Naive thymus-derived CD8-positive, alpha-beta T cell (primary cell): ENCODE measurements at places on chromosomes 7 and 10. TPM values are rescaled to one million over a fixed set of nuclear protein-coding genes. Genes with fewer than 3 reads are reported as not detected.

NCF1 gene
- polyA plus RNA-seq = 11.6 TPM

DNA sequence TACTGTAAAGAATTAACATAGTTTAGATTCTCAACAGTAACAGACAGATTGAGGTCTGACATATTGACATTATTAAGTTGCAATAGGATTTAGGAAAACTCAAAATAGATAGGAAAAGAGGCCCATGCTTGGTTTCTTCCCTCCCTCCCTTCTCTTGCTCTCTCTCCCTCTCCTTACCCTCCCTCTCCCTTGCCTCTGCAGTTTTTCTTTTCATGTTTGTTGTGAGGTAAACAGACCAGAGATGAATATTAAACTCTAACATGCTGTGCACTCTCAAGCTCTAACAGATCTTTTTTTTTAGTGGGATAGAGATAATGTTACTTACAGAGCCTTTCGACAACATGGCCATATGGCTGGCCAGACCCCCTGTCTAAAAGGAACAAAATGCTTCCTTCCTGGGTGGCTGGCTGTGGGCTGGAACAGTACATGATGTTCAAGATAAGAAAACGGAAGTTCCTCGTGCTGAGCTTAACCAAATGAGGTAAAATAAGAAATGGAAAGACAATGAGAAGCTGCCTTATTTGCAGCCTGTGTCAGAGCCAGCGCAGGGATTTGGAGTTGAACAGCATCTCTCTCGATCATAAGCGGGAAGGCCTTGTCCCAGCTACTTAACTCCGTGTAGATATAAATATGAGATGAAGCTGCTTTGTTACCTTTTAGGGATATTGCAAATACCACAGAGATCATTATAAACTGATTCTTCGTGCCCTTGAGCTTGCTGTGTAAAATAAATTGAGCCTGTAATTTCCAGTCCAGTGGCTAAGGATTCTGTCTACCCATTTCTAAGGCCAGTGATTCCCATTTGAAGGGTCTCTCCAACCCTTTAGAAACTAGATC, 391.9 kb upstream of the NPVF start:
- peaks cover 5% of the 10 kb centered on the region for H3K36me3 ChIP-seq
- peak overlapping the region; percentile 78 for H3K4me3 ChIP-seq
- peak overlapping the region; percentile 88 for H3K27ac ChIP-seq
- no peaks in the 10 kb centered on the region for H3K27me3 ChIP-seq
- peaks cover 61% of the 10 kb centered on the region for H3K4me1 ChIP-seq
- DNase-seq = no peak

- no peaks in the 10 kb centered on the region for H3K36me3 ChIP-seq
- no peak for DNase-seq
- no peak overlapping the region for H3K4me3 ChIP-seq
- no peak overlapping the region for H3K27ac ChIP-seq
Observed at GRCh38 chr10:59279991-59280505, 82.3 kb downstream of the FAM13C start.

DNA sequence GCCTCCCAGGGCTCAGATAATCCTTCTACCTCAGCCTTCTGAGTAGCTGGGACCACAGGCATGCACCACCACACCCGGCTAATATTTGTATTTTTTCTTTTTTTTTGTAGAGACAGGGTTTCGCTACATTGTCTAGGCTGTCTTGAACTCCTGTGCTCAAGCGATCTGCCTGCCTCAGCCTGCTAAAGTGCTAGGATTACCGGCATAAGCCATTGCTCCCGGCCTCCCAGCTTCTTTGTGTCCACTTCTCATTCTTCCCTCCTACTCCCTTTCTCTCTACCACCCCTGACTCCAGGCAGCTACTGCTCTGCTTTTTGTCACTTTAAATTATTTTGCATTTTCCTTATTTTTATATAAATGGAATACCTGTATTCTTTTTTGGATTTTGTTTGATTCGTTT, 83.4 kb downstream of the PALS2 start:
- H3K4me1 ChIP-seq = peaks cover 14% of the 10 kb centered on the region
- H3K27me3 ChIP-seq = no peaks in the 10 kb centered on the region
- H3K36me3 ChIP-seq = peaks cover 28% of the 10 kb centered on the region

DNA sequence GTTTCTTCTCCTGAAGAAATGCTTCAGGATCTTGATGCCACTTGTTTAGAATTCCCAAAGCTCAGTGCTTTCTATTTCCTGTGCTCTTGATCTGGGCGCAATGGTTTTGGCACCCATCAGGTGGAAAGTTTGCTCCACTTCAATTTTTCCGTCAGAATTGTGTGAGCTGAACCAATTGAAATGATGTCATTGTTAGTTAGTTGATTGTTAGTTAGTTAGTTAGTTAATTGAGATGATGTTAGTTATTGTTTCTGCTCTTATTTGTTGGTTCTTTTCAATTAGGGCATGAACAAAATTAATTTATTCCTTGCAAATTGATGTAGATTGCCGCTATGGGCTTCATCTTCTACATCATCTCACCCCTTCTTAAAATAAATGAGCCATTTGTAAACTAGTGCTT, 252.6 kb downstream of the BAMBI start:
- H3K36me3 ChIP-seq = no peaks in the 10 kb centered on the region
- no peak overlapping the region for H3K27ac ChIP-seq
- H3K4me3 ChIP-seq = no peak overlapping the region
- no peaks in the 10 kb centered on the region for H3K4me1 ChIP-seq
- peaks cover 35% of the 10 kb centered on the region for H3K27me3 ChIP-seq

MUC3A gene
- polyA plus RNA-seq = not detected

- no peaks in the 10 kb centered on the region for H3K4me1 ChIP-seq
- no peaks in the 10 kb centered on the region for H3K36me3 ChIP-seq
- H3K27me3 ChIP-seq = no peaks in the 10 kb centered on the region
Observed at GRCh38 chr7:108088729-108089128, 41.4 kb downstream of the LAMB4 start.

DNA sequence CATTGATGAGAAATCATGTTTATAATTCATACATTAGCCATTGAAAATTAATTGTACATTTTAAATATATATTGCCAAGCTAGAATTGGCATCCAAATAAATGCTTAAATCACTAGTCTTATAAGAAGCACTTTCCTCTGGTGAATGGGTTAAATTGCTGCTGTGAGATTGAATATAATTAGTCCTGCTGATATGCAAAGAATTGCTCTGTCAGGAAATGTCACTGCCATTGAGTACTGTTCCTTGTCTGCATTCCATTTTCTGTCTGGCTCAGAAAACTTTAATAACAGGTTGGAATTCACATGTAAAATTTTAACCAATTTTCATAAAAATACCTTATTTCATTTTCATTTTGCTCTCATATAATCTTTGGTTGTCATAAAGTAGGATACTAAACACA, 589.1 kb downstream of the MAGI2 start:
- H3K27me3 ChIP-seq = no peaks in the 10 kb centered on the region
- no peak overlapping the region for H3K27ac ChIP-seq
- no peak overlapping the region for H3K4me3 ChIP-seq
- no peaks in the 10 kb centered on the region for H3K36me3 ChIP-seq

GRCh38 chr7:143505838-143506237, 28.2 kb downstream of the TAS2R41 start:
- H3K36me3 ChIP-seq = peaks cover 37% of the 10 kb centered on the region
- no peak for DNase-seq
- no peaks in the 10 kb centered on the region for H3K27me3 ChIP-seq
- H3K4me3 ChIP-seq = no peak overlapping the region

CYP26C1 gene
- not detected for polyA plus RNA-seq

DNA sequence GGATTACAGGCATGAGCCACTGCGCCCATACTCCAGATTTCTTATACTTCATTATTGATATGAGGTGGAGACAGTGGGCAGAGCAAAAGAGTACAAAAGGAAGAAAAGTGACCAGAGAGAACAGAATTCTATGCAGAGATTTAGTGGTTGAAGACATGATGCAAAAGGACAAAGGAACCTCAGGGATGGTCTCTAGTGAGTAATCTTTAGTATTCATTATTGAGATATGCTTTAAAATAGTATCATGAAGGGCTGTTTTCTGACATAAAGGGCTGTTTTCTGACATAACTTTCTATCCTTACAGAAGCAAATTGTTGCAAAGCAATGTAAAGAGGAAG, 81.2 kb upstream of the OIT3 start:
- H3K27ac ChIP-seq = no peak overlapping the region
- H3K4me1 ChIP-seq = peaks cover 4% of the 10 kb centered on the region
- no peak overlapping the region for H3K4me3 ChIP-seq
- H3K36me3 ChIP-seq = peaks cover 6% of the 10 kb centered on the region
- H3K27me3 ChIP-seq = no peaks in the 10 kb centered on the region

MGMT gene
- 41.7 TPM for polyA plus RNA-seq

DNA sequence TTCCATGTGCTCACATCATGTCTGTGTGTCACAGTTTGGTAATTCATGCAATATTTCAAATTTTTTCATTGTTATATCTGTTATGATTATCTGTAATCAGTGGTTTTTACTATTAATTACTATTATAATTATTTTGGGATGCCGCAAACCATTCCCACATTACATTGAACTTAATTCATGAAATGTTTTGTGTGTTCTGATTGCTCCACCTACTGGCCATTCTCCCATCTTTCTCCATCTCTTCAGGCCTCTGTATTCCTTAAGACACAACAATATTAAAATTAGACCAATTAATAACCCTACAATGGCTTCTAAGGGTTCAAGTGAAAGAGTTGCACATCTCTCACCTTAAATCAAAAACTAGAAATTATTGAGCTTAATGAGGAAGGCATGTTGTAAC, 398.5 kb downstream of the PCDH15 start:
- H3K27me3 ChIP-seq = no peaks in the 10 kb centered on the region
- H3K27ac ChIP-seq = no peak overlapping the region
- no peaks in the 10 kb centered on the region for H3K4me1 ChIP-seq

GRCh38 chr10:79099898-79100448, 31.2 kb downstream of the ZMIZ1 start:
- H3K27me3 ChIP-seq = no peaks in the 10 kb centered on the region
- no peak for DNase-seq
- H3K4me3 ChIP-seq = no peak overlapping the region
- H3K4me1 ChIP-seq = peaks cover 66% of the 10 kb centered on the region
- peak overlapping the region; percentile 61 for H3K27ac ChIP-seq
- H3K36me3 ChIP-seq = no peaks in the 10 kb centered on the region

DNA sequence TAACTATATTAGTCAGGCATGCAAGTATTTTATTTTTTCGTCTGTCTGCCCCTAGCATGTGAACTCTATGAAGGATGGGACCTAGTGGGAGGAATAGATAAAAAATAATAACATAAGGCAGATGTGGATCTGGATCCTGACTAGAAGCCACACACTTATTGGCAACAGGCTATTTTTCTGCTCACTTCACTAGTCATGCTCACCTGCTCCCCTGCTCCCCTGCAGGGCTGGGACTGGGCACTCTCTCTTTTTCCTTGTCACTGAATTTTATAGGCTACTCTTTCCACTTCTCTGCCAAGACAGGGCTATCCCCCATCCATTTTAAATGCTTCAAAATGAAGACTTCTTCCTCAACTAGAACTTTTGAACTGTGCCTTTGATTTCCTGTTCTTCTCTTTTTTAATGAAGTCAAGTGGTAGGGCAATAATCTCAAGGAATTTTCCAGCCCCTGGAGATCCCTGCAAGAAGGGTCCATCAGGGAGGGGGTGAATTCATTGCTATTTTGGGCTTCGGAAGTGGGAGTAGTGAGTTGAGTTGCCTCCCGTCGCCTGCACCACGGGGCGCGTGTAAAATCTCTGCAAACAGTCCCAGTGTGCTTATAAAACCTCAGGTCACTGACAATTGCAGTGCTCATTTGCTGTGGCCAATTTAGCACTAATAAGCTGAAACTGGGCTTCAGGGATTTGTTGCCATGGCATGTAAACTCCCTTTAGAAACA, 156.7 kb upstream of the NPVF start:
- H3K27me3 ChIP-seq = peaks cover 25% of the 10 kb centered on the region
- no peaks in the 10 kb centered on the region for H3K4me1 ChIP-seq
- H3K4me3 ChIP-seq = no peak overlapping the region
- no peak overlapping the region for H3K27ac ChIP-seq

DNA sequence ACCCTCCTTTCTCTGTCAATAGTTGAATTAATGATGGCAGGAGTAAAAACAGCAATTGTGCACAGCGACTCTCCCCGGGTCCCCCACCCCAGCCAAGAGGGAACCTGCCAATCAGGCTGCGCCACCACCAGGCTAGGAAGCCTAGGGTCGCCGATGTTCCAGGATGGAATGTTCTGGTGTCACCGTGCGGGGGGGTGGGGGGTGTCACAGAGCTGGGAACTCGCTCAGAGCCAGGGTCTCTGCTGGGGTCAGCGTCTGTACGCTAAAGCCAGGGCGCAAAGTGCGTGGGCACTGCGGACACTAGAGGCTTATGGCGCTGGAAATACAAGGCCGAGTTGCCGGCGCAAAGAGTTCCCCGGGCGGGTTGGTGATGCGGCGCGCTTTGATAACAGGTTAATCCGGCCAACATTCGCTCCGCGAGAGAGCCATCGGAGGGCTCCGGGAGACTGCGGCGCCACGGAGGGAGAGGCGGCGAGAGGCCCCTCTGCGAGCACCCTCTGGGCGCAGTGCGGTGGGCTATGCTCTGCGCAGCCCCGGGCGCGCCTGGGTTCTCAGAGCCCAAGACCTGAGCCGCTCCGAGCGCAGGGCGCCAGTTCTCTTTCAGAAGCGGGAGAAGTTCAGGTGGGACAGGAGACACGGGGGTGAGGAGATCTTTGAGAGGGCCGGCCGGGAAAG, 192.3 kb downstream of the EMX2 start:
- no peaks in the 10 kb centered on the region for H3K36me3 ChIP-seq
- no peak overlapping the region for H3K27ac ChIP-seq
- no peaks in the 10 kb centered on the region for H3K4me1 ChIP-seq
- H3K4me3 ChIP-seq = no peak overlapping the region

DNA sequence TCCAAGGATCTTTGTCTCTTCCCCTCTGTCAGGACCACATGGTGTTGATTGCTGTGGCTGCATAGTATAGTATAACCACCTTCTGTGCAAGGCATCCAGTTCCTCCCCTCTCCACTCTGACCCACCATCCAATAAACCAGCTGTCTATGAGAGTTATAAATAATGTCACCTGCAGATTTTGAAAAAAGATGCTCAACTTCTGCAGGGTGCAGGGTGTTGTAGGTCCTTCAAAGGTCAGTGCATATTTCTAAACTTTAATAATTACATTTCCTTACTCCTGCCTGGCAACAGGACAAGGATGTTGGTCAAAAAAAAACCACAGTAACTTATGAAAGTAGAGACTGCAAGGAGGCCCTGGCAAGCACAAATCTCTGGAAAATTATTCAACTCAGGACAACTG, 166.2 kb downstream of the PKD1L1 start:
- H3K36me3 ChIP-seq = no peaks in the 10 kb centered on the region
- no peak overlapping the region for H3K27ac ChIP-seq
- H3K4me3 ChIP-seq = no peak overlapping the region
- H3K27me3 ChIP-seq = no peaks in the 10 kb centered on the region

DNA sequence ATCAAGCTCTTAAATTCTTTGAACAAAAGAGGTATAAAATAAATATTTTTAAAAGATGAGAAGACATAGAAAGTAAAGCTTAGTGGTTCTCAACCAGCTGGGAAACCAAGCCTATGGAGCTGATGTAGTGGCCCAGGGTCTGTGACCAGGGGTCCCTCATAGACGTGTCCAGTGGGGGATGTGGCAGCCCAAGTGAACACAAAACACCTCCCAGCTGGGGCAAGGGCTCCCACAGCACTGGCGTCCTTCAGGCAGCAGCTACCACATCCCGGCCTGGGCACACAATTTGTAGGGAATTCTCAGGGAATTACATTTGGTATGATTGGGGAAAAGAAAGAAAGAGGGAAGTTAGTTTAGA, 17.8 kb upstream of the CCDC71L start:
- H3K27ac ChIP-seq = no peak overlapping the region
- DNase-seq = no peak
- no peak overlapping the region for H3K4me3 ChIP-seq
- H3K27me3 ChIP-seq = no peaks in the 10 kb centered on the region
- no peaks in the 10 kb centered on the region for H3K36me3 ChIP-seq

ICA1 gene
- polyA plus RNA-seq = 1.3 TPM

ELFN1 gene
- polyA plus RNA-seq = not detected
